ENCODE measurements at places on chromosomes 1 and 21. TPM values are rescaled to one million over a fixed set of nuclear protein-coding genes. Genes with fewer than 3 reads are reported as not detected.
A peak's percentile ranks its signal among the peaks of the same experiment; 100 is the strongest.

GRCh38 chr1:97196825-97197516 lies 475.4 kb downstream of the PTBP2 start:
- DNase-seq: no peak
- H3K27ac ChIP-seq: no peak overlapping the region
- no peaks in the 10 kb centered on the region for H3K36me3 ChIP-seq
- no peaks in the 10 kb centered on the region for H3K4me1 ChIP-seq

- H3K4me1 ChIP-seq: no peaks in the 10 kb centered on the region
- H3K36me3 ChIP-seq: no peaks in the 10 kb centered on the region
- H3K27me3 ChIP-seq: no peaks in the 10 kb centered on the region
- H3K27ac ChIP-seq: no peak overlapping the region
- no peak overlapping the region for H3K4me3 ChIP-seq
Observed at GRCh38 chr1:175155936-175156335, 36.6 kb downstream of the KIAA0040 start.

DNA sequence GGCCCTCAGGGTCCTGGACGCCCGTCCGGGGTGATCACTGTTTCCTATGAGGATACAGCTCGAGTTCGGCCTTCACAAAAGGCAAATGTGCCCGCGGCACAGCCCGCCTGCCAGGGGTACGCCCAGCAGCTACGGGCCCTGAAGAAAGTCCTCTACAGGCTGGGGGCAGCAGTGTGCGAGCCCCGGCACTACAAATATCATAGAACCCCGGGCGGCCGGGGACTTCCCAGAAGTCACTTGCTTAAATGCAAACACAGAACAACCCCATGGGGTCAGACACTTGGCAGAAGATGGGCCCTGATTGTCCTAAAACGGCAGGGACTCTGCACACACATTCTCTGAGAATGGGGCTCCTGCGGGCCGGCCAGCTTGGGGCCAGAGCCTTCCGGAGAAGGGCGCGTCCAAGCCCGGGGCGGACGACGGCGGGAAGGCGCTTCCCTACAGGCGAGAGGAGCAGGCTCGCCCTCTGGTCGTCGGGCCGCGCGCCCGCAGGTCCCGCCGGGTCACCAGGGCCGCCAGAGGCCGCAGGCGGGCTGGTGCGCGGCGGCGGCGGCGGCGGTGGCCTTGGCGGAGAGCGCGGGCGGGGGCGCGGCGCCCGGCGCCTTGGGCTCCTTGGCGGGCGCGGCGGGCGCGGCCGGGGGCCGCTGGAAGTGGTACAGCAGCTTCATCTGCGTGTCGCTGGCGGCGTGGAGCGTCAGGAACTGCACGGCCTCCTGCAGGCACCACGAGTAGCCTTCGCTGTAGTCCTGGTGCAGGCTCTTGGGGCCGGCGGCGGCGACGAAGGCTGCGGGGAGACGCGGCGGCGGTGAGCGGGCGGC lies 888 bp downstream of the HES5 start:
- peaks cover 48% of the 10 kb centered on the region for H3K4me1 ChIP-seq
- no peaks in the 10 kb centered on the region for H3K27me3 ChIP-seq
- no peak for DNase-seq
- H3K4me3 ChIP-seq: peak overlapping the region; percentile 16
- peak overlapping the region; percentile 40 for H3K27ac ChIP-seq

The KCNH1 gene
- not detected for total RNA-seq

DNA sequence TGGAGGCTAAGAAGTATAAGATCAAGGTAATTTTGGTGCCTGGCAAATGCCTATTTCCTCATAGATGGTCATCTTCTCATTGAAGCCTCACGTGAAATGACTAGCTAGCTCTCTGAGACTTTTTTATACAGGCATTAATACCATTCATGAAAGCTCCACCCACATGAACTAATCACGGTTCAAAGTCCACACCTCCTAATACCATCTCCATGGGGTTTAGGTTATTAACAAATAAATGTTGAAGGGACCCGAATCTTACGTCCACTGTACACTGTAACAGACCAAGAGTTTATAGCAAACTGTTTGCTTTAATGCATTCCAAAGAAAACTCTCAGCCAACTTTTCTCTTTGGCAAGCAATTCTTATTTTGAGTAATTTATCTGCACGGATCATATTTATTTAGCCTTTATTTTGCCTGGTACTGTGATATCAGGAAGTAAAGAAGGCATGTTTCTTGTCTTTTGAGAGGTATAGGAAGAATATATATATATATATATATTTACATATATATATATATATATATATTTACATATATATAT lies 296.1 kb upstream of the LRRC7 start:
- no peaks in the 10 kb centered on the region for H3K27me3 ChIP-seq
- no peaks in the 10 kb centered on the region for H3K36me3 ChIP-seq
- H3K4me3 ChIP-seq: no peak overlapping the region
- no peaks in the 10 kb centered on the region for H3K4me1 ChIP-seq

DNA sequence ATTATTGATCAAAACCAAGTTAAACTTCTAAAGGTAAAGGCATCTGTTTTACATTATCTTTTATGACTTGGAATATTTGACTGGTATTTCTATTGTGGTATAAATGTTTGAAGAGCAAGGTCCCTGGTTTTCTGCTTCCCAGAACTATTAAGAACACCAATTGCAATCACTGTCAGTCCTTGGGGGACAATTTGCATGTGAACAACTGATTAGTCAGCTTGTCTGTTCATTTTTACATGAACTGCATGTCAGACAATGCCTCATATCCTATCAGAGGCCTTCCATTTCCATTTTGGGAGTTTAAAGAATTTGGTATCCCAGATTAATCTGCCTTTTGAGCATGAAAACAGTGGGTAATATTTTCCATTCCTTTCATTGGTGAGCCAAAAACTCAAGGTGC lies 654.9 kb upstream of the USP24 start:
- no peak overlapping the region for H3K4me3 ChIP-seq
- no peaks in the 10 kb centered on the region for H3K4me1 ChIP-seq
- H3K36me3 ChIP-seq: no peaks in the 10 kb centered on the region
- no peak overlapping the region for H3K27ac ChIP-seq

- no peaks in the 10 kb centered on the region for H3K27me3 ChIP-seq
- DNase-seq: no peak
- H3K36me3 ChIP-seq: no peaks in the 10 kb centered on the region
- no peak overlapping the region for H3K4me3 ChIP-seq
- no peak overlapping the region for H3K27ac ChIP-seq
Observed at GRCh38 chr1:239250353-239251035, 135.9 kb upstream of the CHRM3 start.

DNA sequence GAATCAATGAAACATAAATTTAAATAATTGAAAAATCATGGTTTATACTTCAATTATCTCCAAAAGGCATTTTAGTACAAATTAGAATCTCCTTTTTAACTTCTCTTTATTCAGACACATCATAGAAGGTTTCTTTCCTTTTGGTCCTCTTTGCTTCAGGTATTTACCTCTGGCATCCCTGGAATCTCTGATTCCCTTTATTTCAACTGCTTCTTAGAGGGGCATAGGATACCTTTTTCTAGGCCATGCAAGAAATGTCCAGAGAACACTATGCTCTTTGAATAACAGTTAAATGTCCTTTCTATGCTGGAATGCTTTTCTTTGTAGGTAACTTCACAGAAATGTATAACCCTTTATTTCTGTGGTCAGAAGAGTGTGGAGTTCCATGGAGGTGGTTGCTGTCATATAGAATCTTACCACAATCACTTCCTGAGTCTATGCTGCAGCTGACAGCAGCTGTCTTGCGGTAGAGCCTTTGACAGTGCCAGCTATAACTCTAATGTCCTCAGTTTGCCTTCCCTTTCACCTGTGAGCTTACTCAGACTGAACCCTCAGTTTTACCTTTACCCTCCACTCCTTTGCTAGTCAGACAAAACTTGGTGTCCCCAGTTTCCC lies 8.6 kb downstream of the LAMC2 start:
- no peaks in the 10 kb centered on the region for H3K4me1 ChIP-seq
- H3K27ac ChIP-seq: no peak overlapping the region
- H3K27me3 ChIP-seq: no peaks in the 10 kb centered on the region
- H3K4me3 ChIP-seq: no peak overlapping the region
- H3K36me3 ChIP-seq: no peaks in the 10 kb centered on the region
- DNase-seq: no peak

GRCh38 chr1:77624102-77624501 lies 58.4 kb downstream of the ZZZ3 start:
- H3K27me3 ChIP-seq: no peaks in the 10 kb centered on the region
- no peak for DNase-seq
- H3K36me3 ChIP-seq: no peaks in the 10 kb centered on the region
- no peak overlapping the region for H3K4me3 ChIP-seq

DNA sequence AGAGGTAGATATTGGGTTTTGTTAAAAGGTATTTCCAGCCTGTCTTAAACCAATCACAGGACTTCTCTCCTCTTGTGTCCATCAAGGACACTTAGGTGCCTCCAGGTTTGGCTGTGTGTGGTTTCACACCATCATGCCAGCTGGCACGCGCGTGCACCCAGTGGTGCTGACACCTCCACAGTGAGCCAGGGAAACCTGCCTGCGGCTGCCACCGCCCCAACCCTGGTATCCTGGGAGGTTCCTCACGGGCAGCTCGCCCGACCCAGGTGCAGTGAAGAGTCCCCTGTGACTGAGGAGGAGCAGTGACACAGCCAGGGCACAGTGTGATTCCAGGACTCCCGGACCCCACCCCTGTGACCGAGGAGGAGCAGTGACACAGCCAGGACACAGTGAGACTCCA lies 13.2 kb upstream of the COL6A2 start:
- peaks cover 11% of the 10 kb centered on the region for H3K4me1 ChIP-seq
- H3K36me3 ChIP-seq: no peaks in the 10 kb centered on the region
- no peak for DNase-seq

- H3K4me3 ChIP-seq: peak overlapping the region; percentile 16
- no peaks in the 10 kb centered on the region for H3K27me3 ChIP-seq
- DNase-seq: no peak
- H3K36me3 ChIP-seq: no peaks in the 10 kb centered on the region
Observed at GRCh38 chr1:156106624-156107488, 7.7 kb upstream of the LMNA start.

The C1orf116 gene
- total RNA-seq: 22.2 TPM

DNA sequence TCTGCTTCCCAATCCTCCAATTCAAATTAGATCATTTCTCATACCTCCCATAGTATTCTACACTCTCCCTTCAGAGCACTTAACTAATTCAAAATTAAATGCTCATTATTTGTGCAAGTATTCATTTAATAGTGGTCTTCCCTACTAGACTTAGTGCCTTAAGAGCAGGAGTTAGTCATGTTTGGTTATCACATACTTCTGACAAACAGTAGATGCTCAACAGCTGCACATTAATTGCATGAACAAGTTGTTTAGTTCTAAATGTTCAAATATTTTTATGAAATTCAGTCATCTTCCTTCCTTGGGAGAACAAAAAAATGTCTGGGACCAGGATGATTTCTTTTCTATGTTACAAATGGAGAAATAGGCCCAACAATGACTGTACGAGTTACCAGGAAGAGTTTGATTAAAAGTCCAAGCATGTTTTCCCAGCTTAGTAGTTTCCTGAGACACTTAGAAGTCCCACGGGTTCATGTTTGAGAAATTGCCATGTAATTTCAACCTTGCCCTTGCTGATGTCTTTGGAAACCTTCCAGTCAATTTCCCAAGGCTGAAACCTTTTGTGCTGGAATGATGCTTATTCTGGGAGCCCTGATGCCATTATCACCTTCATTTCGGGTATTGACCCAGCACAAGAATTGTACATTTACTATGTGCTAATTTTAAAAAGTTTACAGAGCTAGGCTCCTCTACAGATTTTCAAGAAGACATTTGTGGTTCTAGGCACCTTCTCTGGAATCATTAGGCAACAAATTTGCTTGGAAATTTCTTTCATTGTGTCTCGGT lies 437.9 kb upstream of the PLXNA2 start:
- H3K36me3 ChIP-seq: no peaks in the 10 kb centered on the region
- H3K27me3 ChIP-seq: no peaks in the 10 kb centered on the region
- H3K4me3 ChIP-seq: no peak overlapping the region
- no peak overlapping the region for H3K27ac ChIP-seq
- H3K4me1 ChIP-seq: no peaks in the 10 kb centered on the region
- no peak for DNase-seq

The NPR1 gene
- total RNA-seq: 19.9 TPM

The SYT2 gene
- total RNA-seq: under 0.01 TPM

DNA sequence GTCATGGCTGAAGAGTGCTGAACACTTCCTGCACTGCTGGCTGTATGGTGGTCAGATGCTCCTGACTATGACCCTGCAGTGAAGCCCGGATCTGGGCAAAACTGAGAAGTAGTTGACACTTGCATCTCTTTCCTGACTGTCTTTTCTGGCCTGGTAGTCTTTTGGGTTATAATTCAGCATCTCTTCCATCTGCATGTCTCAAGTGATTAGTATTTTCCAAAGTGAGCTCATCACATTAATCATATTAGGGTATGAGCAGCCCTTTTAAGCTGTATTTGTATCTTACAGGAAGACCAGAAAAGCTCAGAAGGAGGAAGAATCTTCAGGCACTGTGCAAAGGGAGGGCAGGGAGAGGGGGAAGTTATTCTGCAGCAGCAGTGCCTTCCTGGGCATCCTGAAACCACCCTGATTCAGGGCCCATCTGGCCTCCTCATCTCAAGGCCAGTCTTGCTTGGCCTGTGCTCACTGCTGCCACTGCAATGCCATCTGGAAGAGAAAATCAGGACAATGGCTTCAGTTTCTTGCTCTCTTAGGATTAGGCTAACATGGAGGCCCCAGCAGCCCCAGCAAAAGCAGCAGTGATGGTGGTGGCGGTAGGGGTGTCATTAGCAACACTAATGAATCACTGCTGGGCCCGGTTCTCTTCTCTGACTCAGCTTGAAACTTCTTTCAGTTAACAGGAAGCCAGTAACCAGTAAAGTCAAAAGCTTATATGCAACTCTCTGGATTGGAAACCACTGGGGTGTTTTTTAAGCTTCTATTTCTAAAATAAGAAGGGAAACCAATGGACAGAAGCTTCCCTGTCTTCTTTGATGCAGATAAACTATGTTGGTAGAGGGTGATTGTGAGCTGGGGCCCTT lies 63.3 kb upstream of the WDR26 start:
- H3K4me3 ChIP-seq: no peak overlapping the region
- peak overlapping the region; percentile 87 for H3K27ac ChIP-seq
- H3K4me1 ChIP-seq: peaks cover 23% of the 10 kb centered on the region
- H3K27me3 ChIP-seq: no peaks in the 10 kb centered on the region
- H3K36me3 ChIP-seq: no peaks in the 10 kb centered on the region
- no peak for DNase-seq

GRCh38 chr1:107524301-107524700 lies 383.5 kb downstream of the NTNG1 start:
- H3K36me3 ChIP-seq: no peaks in the 10 kb centered on the region
- no peaks in the 10 kb centered on the region for H3K27me3 ChIP-seq
- no peaks in the 10 kb centered on the region for H3K4me1 ChIP-seq
- DNase-seq: no peak
- H3K27ac ChIP-seq: no peak overlapping the region

DNA sequence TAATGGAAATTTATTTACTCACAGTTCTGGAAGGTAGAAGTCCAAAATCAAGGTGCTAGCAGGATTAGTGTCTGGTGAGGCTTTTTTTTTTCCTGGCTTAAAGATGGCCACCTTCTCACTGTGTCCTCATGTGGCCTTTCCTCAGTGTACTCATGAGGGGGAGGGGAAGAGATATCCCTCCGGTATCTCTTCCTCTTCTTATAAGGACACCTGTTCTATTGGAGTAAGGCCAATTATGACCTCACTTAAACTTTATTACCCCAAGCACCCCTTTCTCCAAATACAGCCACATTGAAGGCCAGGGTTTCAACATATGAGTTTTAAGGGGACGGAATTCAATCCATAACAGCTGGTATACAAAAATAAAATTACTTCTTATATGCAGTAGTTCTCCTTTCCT lies 203.7 kb upstream of the C1orf87 start:
- H3K36me3 ChIP-seq: no peaks in the 10 kb centered on the region
- no peak for DNase-seq
- no peak overlapping the region for H3K4me3 ChIP-seq
- H3K4me1 ChIP-seq: no peaks in the 10 kb centered on the region
- H3K27ac ChIP-seq: no peak overlapping the region
